ENCODE measurements at places on chromosomes 7 and 10.
A peak's percentile ranks its signal among the peaks of the same experiment; 100 is the strongest.

- peak; percentile 34 for DNase-seq
Observed at GRCh38 chr7:85705076-85705475, 518.2 kb upstream of the SEMA3D start.

DNA sequence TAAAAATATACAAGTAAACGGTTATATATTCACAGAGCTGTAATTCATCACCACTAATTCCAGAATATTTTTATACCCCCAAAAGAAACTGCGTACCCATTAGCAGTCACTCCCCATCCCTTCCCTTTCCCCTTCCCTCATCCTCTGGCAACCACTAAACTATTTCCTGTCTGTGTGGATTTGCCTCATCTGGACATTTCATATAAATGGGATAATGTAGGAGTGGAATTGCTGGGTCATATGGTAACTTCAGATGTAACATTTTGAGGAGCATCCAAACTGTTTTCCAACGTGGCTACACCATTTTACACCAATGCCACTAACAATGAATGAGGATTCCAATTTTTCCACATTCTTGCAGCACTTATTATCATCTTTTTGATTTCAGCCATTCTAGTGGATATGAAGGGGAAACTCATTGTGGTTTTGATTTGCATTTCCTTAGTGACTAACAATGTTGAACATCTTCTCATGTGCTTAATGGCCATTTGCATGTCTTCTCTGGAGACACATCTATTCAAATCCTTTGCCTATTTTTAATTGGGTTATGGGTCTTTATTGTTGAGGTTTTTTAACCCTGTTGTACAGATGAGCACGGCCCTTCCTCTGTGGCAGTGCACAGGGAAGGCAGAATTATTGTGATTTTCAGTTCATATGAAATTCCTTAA, 79.2 kb downstream of the RBM20 start:
- DNase-seq: no peak

DNA sequence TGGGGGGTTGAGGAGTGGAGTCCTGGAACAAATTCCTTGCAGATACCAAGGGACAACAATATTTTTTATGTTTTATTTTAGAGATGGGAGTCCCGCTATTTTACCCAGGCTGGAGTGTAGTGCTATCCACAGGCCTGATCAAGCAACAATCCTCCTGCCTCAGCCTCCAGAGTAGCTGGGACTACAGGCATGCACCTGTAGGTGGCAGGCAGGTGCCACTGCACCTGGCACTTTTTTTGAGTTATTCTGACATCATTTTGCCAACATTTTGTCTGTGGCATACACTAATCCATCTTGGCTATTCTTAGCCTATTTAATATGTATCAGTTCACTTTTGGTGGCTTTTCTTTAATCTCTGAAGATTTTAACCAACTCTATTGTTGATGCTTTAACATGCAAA, 317.8 kb upstream of the MTPN start:
- DNase-seq: no peak

- DNase-seq: no peak
Observed at GRCh38 chr7:17152721-17153120, 145.7 kb upstream of the AHR start.

DNA sequence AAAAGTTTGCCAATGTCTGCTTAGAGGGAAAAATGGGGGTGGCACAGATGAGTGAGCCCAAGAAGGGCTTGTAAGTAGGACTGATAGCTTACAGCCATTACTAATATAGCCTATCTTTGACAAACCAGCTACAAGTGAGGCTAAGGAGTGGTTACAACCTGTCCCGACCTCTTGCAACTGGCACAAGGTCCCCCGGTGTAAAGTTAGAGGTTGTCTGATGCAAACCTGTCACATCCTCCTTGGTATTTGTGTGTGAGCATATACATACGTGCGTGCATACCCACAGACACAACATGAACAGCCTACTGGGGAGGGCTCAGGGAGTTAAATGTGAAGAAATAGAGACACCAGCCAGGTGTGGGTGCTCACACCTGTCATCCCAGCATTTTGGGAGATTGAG, 14.6 kb downstream of the ADAP1 start:
- DNase-seq: no peak

- DNase-seq: peak; percentile 77
Observed at GRCh38 chr7:139914306-139915267, 85.5 kb downstream of the TBXAS1 start.

DNA sequence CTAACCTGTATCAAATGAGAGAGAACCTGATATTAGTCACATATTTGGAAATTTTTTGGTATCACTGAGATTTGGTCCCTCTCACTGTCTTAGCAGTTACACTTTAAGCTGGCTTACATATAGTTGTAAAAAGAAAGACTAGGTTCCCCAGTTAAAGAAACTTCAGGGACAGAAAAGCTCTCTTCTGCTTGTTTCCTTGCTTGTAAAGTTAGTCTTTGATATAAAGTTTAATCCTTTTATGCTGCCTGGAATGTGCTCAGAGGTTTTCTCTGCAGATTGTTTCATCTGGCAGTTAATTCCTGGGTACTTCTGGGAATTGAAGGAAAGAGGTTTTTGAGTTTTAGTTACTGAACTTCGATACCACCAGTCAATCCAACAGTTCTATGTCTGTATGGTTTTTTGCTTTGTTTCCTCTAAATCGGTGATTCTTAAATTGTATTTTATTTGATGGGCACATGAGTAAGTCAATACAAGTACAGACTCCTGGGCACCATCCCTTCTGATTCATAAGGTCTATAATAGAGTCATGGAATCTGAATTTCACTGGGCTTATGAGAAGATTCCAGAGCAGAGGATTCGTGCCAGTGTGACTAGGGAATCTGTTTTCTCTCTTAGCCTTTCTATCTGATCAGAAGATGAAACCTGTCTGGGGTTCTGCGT, 1080.9 kb upstream of the C7orf33 start:
- peak; percentile 85 for DNase-seq

- peak; percentile 12 for DNase-seq
Observed at GRCh38 chr7:84043661-84044191, 150.9 kb downstream of the SEMA3A start.

- DNase-seq: no peak
Observed at GRCh38 chr7:64628721-64629120, 37.2 kb upstream of the ZNF107 start.

GRCh38 chr7:25260862-25261494, 32.7 kb upstream of the NPVF start:
- peak; percentile 72 for DNase-seq

- no peak for DNase-seq
Observed at GRCh38 chr10:34346516-34347100, 468.5 kb downstream of the PARD3 start.

- no peak for DNase-seq
Observed at GRCh38 chr10:2943932-2944614, 123.3 kb upstream of the PFKP start.

GRCh38 chr7:82241356-82241755, 202.2 kb downstream of the CACNA2D1 start:
- no peak for DNase-seq

DNA sequence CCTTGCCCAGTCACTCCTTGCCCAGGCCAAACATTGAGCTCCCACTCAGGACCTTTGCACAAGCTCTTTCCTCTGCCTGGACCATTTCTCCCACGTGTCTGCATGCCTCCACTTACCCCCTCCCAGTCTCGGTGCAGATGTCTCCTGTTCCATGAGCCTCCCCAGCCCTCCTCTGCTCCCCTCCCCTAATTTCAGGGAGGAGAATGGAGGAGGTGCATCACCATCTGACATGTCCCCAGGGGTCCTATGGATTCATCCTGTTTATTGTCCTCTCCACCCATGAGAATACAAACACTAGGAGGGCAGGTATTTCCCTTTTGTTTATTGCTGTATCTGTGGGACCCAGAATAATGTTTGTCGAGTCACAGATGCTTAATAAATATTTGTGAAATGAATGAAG, 8.6 kb upstream of the GRID2IP start:
- no peak for DNase-seq

- DNase-seq: peak; percentile 75
Observed at GRCh38 chr10:24360282-24361127, 151.6 kb downstream of the KIAA1217 start.

DNA sequence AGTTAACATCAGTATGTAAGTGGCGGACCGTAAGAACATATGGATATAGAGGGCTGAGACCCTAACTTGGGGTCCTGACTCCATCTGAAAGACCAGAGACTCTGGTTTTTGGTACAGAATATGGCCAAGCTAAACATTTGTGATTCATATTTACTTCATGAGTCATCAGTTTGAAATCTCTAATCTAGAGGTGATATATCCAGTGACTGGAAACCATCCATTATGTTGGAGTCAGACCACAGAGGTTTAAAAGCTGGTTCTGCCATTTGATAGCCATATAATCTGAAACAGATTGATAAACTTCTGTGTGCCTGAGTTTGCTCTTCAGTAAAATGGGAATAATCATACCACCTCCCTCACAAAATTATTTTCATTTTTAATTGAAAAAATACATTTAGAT, 505.3 kb downstream of the SORCS3 start:
- DNase-seq: peak; percentile 60

GRCh38 chr10:35172574-35172973, 45.9 kb downstream of the CREM start:
- peak; percentile 60 for DNase-seq

GRCh38 chr7:96899108-96899507, 106.2 kb upstream of the DLX6 start:
- no peak for DNase-seq

- no peak for DNase-seq
Observed at GRCh38 chr10:7475939-7476338, 65.1 kb upstream of the SFMBT2 start.

DNA sequence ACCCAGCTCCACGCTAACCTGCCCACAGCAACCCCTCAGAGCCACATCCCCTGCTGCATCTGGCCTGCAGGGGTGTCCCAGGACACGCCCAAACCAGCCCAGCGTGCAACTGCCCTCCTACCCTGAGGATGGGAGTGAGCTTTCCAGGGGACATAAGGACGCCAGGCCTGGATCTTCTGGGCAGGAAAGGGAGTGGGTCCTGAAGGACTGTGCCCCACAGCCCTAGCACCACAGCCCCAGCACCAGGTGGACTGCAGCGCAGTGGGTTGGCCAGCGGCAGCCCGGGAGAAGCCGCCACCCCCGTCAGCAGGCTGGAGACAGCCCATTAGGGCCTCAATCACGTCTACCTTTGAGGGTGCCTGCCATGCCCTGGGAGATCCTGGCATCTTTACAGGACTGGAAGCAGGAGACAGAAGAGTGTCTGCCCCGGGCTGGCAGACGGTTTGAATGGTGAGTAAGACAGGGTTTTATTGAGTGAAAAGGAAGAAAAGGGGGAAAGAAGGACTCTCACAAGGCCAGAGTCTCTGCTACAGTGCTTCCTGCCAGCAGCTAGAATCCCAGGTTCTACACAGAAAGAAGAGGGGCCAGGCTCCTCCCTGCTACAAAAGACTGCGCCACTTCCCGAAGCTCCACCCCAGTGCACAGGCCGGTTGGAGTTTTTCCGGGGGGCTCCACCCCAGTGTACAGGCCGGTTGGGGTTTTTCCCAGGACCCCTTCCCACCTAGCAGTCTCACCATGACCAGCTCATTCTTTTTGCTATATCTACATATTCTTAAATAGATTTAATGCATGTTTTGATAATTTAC, 69.8 kb upstream of the KCTD7 start:
- no peak for DNase-seq

DNA sequence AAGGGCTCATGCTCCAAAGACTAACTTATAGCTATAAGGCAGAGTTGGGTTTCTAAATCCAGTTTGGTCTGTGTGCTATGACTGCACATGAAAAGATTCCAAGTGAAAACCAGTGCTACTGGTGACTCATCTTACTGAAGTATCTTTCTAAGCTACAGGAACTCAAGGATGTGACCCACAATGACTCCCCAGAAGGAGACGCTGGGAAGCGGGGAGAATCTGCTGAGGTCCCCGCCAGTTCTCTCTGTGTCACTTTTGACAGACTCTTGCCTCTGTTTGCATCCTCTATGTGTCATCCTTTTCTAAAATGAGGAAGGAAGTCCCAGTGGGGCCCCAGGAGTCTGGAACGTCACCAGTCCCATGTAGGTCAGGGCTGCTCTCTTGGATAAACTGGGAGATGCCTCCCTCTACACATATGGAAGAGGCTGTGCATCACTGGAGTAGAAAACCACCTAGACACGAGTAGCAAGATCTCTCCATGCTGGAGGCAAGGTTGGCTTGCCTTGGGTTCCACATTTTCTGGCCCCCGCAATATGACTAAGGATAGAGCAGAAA, 28.8 kb upstream of the GPR26 start:
- DNase-seq: peak; percentile 85

DNA sequence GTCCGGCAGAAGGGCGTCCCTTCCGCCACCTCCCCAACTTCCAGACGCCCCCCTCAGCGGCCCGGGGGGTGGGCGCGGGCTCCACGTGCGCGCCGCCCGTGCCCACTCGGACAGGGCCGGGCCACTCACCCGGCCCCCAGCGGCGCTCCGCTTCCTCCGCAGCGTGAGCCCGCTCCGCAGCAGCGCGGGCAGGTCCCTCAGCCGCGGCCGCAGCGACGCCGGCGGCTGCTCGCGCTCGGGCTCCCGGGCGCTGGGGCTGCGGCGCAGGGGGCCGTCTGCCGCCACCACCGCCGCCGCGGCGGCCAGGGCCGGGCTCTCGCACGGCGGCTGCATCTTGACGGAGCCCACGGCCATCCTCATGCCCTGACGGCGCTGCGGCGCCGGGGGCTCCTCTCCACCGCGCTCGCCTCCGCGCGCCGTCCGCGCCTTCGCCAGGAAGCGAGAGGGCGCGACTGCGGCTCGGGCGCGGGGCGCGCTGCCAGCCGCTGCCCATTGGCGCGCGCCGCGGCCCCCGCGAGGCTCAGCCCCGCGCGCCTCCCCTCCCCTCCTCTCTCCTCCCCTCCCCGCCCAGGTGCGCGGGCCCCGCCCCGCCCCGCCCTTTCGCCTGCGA, at the start of gene RAPGEF5:
TSS of gene RAPGEF5 (minus strand) at position 454 of the 610 bp plus-strand sequence. CDS start at position 360, 94 bp downstream.
- peak; percentile 6 for DNase-seq

GRCh38 chr7:12692035-12692434, 4.6 kb downstream of the ARL4A start:
- DNase-seq: no peak

DNA sequence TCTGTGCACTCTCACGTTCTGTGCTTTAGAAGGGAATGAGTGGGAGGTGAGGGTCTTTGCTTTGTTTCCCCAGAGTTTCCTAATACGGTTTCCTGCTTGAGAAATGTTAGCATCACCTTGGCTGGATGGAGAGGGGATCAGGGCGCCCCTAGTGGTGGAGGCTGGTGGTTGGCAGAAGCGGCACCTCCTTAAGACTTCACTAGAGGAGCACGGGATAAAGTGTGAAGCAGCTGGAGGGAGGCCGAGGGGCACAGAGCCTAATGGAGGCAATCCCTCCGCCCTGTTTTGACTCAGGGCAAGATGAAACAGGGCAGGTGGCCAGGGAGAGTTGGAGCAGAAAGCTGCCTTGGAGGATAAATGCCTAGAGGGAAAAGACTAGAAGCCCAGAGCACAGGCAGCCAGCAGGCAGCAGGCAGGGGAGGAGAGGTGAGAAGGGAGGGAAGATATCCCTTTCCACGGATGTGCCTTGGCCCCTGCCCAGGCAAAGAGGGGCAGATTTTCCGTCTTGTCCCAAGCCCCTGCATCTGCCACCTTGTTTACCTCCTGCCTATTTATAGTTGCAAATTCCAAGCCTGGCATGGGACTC, 56.0 kb upstream of the BTRC start:
- DNase-seq: peak; percentile 26
